ENCODE measurements at places on chromosomes 4 and X.

DNA sequence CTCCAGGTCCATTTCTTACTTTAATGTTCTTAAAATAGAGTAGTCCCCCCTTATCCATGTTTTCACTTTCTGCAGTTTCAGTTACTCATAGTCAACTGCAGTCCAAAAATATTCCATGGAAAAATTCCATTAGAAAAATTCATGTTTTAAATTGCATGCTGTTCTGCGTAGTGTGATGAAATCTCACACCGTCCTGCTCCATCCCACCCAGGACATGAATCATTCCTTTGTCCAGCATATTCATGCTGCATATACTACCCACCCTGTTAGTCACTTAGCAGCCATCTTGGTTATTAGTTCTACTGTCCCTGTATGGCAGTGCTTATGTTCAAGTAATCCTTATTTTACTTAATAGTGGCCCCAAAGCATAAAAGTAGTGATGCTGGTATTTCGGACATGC is 5.4 kb upstream of the PDLIM5 start:
- DNase-seq = peak; percentile 98

GRCh38 chr4:188214861-188215260 is 75.6 kb downstream of the TRIML1 start:
- DNase-seq = no peak

- DNase-seq = no peak
Observed at GRCh38 chr4:186628058-186628711, 72.8 kb upstream of the MTNR1A start.

- peak; percentile 83 for DNase-seq
Observed at GRCh38 chr4:94757192-94758140, at the start of gene BMPR1B. Gene BMPR1B (plus strand): TSS chr4:94757955. CDS start chr4:95104425, 346,470 bp downstream.

DNA sequence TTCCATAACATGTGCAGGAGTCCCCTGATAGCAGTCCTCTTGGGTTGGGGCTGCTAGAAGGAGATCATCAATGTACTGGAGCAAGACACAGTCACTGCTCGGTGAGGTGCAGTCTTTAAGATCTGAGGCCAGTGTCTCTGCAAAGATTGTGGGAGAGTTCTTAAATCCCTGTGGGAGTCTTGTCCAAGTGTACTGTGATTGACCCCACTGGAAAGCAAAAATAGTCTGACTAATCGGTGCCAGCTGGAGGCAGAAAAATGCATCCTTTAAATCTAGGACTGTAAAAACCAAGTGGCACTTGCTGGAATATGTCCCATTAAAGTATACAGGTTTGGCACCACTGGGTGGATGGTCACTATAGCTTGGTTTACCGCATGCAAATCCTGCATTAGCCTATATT is 31.1 kb downstream of the SULT1E1 start:
- peak; percentile 70 for DNase-seq

- peak; percentile 4 for DNase-seq
Observed at GRCh38 chr4:62881210-62881609, 1528.0 kb downstream of the TECRL start.

DNA sequence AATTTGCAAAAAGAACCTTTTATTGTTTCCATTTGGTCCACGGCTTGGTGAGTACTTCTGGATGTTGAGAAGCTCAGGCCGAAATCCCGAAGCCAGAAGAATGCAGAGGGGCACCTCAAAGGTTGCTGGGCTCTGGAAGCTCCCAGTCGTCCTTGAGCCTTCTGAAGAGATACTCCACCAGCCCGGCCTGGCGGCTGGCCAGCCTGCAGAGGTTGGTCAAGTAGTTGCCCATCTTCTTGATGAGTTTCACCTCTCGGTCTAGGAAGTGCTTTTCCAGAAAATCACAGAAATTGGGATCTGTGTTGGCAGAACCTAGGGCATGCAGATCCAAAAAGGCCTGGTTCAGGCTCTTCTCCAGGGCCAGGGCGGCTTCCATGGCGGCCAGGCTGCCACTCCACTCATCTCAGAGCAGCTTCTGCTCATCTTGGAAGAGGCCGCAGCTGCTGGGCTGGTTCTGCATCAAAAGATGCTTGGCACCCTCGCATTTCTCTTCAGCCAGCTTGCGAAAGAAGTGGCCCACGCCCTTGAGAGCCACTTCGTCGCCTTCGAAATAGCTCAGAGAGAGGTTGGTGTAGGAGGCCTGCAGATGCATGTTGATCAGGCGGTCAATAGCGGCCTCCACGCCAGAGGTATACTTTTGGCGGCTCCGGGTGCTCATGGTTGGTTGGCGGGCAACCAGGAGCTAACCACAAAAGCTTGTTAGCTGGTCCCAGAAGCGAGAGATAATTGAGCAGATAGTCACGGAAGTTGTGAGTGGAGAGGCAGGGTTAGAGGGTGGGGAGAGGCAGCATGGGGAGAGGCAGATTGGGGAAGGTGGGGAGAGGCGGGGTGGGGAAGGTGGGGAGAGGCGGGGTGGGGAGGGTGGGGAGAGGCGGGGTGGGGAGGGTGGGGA is 76.5 kb upstream of the TSPAN7 start:
- DNase-seq = no peak

GRCh38 chr4:8540072-8540471 is 40.1 kb upstream of the GPR78 start:
- no peak for DNase-seq

GRCh38 chr4:102610476-102610875 is 109.3 kb downstream of the NFKB1 start:
- DNase-seq = no peak

DNA sequence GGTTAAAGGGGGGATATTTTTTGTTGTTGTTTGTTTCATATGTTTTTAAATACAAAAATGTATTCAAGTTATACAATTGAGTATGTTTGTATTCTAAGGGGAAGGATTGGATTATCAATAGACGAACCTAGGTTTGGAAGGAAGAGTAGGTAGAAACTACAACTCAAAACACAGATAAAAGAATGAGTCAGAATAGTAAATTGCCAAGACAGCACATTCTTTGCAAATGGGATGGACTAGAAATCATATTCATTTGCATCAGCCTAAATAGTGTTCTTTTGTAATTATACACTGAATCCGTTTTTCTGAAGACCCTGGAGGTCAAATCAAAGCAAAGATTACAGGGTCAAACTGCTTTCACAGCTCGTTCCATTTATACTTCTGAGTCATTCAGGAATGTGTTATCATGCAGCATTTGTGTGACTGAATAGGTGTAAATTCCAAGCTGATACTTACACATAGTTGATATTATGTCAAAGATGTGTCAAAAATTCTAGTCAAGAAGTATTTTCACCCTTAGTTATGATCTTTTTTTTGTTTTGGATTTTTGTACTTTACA is 273.3 kb upstream of the FAT4 start:
- DNase-seq = peak; percentile 9

DNA sequence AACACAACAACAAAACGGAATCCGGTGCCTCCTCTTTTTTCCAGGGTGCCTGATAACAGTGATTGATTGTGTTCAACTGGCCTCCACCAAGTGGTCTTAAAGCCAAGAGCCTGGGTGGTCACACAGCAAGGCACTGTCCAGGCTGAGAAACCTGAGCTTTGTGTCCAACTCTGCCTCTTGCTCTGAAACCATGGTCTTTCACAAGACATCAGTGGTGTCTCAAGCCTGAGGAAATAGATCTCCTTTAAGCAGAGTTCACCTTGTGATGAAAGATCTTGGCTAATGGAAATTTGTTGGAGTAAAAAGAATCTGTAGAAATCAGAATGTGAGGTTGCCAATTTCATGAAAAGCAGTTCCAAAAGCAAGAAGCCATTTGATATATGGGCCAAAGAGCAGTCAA is 47.3 kb upstream of the ACSL1 start:
- DNase-seq = no peak

DNA sequence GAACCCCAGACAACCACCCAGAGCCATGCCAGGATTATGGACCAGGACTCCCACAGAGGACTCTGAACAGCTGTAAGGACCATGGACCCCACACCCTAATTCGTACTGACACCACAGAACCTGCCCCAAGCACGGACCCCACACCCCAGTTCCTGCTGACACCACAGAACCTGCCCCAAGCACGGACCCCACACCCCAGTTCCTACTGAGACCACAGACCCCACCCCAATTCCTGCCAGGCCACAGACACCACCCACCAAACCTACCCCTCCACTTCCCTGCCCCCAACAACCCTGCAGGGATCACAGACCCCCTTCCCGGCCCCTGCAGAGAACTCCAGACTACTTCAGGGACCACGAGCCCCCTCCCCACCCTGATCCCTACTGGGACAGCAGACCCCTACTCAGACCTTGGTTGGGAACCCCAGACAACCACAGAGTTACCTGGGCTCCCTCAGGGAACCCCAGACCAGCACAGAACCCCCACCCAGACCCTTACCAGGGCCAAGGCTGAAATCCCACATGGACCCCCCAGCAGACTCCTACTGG is 1.4 kb upstream of the DHRSX start:
- no peak for DNase-seq

GRCh38 chrX:121456315-121456714 is 408.9 kb downstream of the GLUD2 start:
- no peak for DNase-seq

Measured in fibroblast of skin of back (primary cell).